ENCODE measurements at places on chromosomes 12 and 14. TPM values are rescaled to one million over a fixed set of nuclear protein-coding genes. Genes with fewer than 3 reads are reported as not detected.

DNA sequence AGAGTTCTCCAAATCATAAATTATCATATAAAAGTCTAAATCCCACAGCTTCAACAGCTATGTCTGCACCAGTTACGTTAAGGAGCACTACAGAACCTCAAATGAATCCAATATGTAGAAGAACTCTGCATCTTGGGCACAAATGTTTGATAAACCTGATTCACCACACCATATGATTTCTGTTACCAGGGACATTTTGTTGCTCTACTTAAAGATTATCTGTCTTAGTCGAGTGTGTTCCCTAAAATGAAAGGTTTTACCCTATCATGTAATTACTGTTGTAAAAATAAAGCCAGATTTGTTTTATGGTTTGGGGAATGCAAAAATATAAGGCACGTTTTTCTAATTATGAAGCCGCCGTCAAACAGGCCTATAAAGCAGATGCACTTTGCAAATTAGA is 363.1 kb downstream of the EGLN3 start:
- no peak for DNase-seq

Gene ASPG
- 20.1 TPM for total RNA-seq

- no peak for DNase-seq
These were observed 14.1 kb downstream of the CLEC7A start for GRCh38 chr12:10115890-10116289.

Gene MANSC4
- not detected for total RNA-seq

DNA sequence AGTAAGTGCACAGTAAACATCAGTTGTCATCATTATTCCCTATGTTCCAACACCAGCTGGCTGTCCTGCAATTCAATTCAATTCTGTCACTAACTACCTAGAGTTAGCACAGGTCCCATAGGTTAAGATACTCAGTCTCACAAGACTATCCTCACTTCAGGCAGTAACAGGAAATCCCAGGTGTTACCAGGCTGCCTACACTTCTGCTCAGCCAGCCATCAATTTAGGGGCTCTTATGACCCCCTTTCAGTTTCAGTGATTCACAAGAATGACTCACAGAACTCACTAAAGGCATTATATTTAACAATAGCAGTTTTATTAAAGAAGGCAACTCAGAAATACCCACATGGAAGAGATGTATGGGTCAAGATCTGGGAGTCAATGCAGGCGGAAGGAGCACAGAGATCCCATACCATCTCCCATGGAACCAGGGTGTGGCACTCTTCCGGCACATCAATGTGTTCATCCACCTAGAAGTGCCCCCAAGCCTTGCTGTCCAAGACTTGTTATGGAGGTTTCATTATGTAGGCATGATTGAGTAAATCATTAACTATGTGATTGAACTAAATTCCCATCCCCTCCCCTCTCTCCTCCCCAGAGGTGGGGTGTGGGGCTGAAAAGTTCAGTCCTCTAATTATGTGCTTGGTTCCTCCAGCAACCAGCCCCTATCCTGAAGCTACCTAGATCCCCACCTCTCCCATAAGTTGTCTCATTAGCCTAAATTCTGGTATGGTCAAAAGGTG is 120.8 kb upstream of the WSCD2 start:
- no peak for DNase-seq

GRCh38 chr14:54627219-54627539 is 60.3 kb downstream of the SAMD4A start:
- DNase-seq = no peak

DNA sequence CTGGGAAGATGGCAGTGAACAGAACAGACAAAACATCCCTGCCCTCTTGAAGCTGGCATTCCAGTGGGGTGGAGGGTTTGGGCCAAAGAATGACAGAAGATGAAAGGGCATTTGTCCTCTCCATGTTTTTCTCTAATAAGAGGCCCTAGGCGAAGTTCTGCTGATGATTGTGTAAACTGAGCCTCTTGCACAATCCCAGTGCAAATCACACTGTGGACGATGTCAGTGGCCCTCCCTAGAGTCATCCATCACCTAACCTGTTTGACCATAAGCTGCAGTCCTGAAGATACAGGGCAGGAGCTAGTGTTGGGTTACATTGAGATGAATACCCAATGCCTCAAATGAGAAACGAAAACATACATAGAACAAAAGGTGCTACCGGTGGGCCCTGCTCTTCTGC is 622.4 kb upstream of the TBX3 start:
- DNase-seq = no peak

Gene BMAL2
- 1.6 TPM for total RNA-seq

GRCh38 chr12:62654326-62655241 is 188.0 kb downstream of the MON2 start:
- no peak for DNase-seq

DNA sequence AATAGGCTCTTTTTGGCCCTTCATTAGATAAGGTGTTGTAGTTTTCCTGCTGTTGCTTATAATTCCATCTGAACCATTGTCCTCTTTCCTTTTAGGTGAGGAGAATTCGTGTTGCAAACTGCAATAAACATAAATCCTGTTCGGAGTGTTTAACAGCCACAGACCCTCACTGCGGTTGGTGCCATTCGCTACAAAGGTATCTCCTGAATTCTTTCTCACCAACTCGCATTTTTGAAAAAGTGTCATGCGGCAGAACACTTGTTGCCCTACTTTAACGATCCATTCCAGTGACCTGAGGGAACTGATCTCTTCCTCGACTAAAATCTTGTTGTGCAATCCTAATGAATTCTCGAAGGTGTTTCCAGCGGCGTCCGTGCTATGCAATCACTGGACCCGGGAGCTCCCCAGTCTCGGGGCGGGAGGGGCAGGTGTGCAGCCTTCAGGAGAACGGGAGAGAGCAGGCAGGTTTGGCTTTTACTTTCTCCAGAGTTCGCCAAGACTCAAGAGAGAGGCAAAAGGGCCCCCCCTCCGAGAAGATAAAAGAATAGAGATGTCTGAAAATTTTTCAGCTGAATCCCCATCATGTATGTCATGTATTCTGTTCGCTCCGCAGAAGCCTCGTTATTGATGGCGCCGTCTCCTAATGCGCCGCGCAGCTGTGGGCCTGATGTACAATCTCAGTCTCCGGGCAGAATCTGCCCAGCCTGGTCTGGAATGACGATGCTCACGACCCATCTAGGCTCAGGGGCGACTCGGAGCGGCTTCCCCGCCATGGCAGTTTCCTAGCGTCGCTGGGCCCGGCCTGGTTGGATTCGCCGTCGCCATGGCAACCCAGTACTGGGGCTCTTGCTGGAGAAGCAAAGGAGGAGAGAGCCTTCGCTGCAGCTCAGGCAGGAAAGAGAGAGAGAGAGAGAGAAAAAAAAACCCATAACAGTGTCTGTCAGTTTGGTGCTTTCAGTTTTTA is 38.2 kb downstream of the PLXNC1 start:
- DNase-seq = peak; percentile 80

GRCh38 chr14:65366802-65367565 is 45.5 kb upstream of the FUT8 start:
- no peak for DNase-seq

Gene MYO1H
- 0.12 TPM for total RNA-seq

Gene ZDHHC22
- total RNA-seq = not detected

- DNase-seq = no peak
These were observed 2.6 kb upstream of the DDX47 start for GRCh38 chr12:12810553-12811021.

Gene ASCL1
- 0.58 TPM for total RNA-seq

DNA sequence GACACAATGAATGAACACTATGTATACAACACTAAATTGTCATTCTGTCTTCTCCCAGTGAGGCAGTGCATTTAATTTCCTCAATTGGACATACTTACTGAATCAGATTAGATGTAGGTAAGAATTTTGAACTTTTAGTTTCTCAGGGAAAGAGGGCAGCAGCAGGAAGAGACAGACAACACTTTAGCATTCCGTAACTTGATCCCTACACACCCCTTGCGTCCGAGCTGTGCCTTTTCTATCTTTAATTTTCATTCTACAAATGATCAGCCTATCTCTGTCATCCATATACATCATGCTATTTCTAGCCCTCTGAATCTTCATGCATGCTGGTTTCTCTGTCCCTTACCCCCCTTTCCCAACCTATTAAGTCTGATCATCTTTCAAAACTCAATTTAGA is 358.0 kb upstream of the RPL10L start:
- DNase-seq = no peak

Gene FAM216A
- 10.1 TPM for total RNA-seq

DNA sequence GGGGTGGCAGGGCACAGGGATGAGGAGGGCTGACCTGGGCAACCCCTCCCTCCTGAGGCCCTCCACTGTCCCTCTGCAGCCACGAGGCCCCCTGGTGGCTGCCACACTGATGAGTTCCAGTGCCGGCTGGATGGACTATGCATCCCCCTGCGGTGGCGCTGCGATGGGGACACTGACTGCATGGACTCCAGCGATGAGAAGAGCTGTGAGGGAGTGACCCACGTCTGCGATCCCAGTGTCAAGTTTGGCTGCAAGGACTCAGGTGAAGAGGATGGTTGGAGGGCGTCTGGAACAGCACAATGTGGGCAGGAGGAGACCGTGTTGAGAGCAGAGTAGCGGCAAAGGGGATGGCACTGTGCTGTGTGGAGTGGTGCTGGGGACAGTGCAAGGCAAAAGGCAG is 25.7 kb upstream of the LRP1-AS start:
- peak; percentile 55 for DNase-seq

DNA sequence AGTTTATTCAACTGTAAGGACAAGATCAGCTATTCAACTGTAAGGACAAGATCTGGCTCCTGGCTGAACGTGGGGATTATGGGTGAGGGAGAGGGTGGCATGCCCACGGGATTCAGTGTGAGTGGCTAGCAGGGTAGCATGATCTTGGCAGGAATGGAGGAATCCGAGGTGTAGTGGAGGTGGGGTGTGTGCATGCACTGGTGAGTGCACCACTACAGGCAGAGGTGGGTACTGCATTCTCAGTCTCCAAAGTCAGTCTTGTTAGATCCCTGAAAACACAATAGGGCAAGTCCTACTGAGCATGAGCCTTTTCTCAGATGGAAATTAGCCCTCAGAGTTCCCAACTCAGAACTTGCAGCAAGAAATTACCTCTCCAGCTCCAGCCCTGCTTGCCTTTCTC is 32.2 kb upstream of the DCD start:
- no peak for DNase-seq

DNA sequence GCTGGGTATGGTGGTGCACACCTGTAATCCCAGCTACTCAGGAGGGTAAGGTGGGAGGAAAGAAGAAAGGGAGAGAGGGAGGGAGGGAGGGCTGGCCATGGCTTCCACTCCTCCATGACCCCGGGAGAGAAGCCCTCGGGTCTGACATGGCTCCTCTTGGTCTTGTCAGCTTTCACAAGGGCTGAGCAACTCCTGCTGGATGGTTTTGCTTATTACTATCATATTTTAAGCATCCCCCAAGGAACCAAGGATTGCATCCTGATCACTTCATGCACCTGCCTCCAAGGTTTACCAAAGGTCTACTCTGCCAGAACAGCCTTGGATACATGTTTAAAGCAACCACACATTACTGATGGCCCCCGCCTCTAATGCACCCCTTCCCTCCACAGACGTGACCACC is 28.0 kb upstream of the NCOR2 start:
- DNase-seq = no peak

Gene APAF1
- total RNA-seq = 10.8 TPM

Gene MIP
- 0.23 TPM for total RNA-seq

Data from ovary (tissue), 10 donors.